ENCODE measurements at places on chromosomes 4 and X. TPM values are rescaled to one million over a fixed set of nuclear protein-coding genes. Genes with fewer than 3 reads are reported as not detected.

PAGE5 gene
- total RNA-seq, result not detected

GLUD2 gene
- 8.9 TPM for total RNA-seq

GAB3 gene
- not detected for total RNA-seq

FAM9C gene
- not detected for total RNA-seq

SCRG1 gene
- total RNA-seq, result 0.37 TPM

MSX1 gene
- total RNA-seq, result not detected

CT45A6 gene
- not detected for total RNA-seq

SLC9B1 gene
- not detected for total RNA-seq

NXF2 gene
- 0.22 TPM for total RNA-seq

DNA sequence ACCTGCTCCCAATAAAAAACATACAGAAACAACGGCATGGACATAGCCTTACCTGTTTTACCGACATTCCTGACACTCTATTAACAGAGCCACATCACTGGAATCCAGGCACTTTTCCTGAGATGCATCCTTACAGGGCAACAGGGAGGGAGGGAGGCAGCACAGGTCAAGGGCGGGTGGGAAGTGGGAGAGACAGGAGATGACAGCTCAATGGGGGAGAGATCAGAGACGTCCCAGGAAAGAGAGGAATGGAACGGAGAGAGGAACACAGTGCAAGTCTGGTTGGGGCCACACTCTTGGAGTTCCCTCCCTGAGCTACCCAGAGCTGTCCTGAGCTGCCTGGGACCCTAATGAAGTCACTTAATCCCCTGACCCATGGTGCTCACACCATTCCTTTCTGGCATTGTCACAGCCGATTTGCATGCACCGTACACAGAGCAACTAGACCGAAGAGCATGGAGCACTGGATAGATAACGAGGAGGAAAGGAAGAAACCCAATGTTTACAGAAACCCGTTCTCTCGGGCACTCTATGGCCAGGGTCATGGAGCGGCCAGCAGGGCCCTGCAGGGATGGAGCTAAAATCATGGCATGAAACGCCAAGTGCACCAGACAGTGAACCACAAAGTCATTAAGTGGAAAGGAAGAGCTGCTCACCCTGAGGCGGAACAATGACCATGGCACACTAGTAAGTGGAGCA is 93.1 kb downstream of the NSUN7 start:
- DNase-seq, result peak; percentile 61

DNA sequence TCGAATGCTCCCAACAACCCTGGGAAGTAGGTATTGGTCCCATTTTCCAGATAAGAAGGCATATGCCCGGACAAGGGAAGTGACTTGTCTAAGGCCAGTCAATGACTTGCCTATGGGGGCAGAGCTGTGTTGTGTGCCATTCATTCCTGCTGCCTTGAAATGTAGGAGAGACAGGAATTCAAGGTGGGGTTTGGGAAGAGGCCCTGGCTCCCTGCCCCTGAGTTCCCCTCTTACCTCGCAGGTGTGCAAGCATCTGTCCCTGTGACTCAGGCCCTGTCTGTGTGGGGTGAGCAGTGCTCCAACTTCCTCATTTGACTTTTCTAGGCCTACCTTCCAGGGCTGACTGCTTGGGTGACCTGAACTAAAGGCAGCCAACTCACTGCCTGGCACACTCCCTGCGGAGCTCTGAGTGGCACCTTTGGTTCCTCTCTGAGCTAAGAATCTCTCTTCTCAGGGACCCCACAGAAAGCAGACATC is 5.1 kb downstream of the EFNB1 start:
- no peak for DNase-seq

- DNase-seq, result no peak
Measured at GRCh38 chrX:152177052-152177451, 38.7 kb upstream of the MAGEA10 start.

- no peak for DNase-seq
Measured at GRCh38 chr4:6942238-6942800, 32.7 kb downstream of the TBC1D14 start.

GRCh38 chr4:74671080-74671698 is 123.1 kb downstream of the BTC start:
- DNase-seq, result peak; percentile 68

GRCh38 chr4:46392421-46392820 is 2.5 kb upstream of the GABRA2 start:
- peak; percentile 38 for DNase-seq

DNA sequence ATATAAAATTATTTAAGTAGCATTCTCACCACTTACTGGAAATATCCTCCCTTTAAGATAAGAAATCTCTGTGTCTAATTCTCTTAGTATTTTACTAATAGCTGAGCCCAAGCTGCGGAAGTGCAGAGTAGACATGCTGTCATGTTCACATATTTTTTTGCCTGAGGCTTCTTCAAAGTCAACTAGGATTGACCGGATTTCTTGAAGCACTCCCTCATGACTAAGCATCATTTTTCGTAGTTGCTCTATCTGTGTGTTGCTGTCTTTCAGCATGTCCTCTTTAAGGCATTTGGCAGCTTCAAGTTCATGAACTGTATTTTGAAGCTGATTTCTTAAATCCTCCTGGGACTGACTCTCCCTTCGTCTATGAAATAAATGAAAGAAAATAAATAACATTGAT is 36.9 kb downstream of the CCDC158 start:
- DNase-seq, result no peak

DNA sequence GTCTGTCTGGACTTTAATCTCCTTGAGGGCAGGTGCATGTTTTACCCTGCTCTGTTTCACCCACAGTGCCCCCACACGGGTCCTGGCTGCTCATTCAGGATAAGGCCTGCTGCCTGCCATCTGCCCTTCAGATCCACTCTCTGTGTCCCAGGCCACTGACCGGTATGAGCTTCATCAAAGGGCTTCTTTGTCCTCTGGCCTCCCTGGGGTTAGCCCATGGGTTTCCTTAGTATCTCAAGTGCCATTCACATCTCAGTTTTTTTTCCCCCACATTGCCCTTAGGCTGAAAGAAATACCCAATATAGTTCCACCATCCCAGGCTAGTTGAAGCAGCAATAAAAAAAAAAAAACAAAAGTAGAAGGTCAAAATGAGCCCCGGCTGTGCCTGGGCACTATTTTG is 9.3 kb downstream of the CD99L2 start:
- peak; percentile 24 for DNase-seq

DNA sequence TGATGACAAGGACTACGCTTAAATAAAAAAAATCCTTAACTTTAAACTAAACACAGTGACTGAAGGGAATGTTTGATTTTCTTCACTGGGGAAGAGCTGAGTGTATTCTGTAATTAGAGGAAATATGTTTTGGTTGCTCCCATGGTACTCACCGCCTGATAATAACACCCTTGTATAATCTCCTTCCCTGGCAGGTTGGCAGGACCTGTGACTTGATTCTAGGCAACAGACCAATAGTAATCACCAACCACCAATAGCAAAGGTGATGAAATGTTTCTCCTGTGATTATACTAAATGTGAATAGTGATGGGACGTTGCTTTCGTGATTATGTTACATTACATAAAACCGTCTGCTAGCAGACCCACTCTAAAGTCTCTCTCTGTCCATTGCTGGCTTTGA is 536.8 kb upstream of the CPEB2 start:
- DNase-seq, result no peak

GRCh38 chr4:158159054-158159717 is 13.6 kb downstream of the GASK1B start:
- no peak for DNase-seq

GRCh38 chr4:110172972-110173371 is 25.4 kb downstream of the ELOVL6 start:
- no peak for DNase-seq

GRCh38 chr4:21768349-21769310 is 179.9 kb downstream of the KCNIP4 start:
- DNase-seq, result peak; percentile 63

GRCh38 chrX:43582540-43582913 is 73.6 kb upstream of the MAOA start:
- DNase-seq, result no peak

- DNase-seq, result no peak
Measured at GRCh38 chr4:73945140-73945539, 36.7 kb downstream of the PF4 start.

- no peak for DNase-seq
Measured at GRCh38 chr4:123825596-123826291, 429.1 kb downstream of the SPRY1 start.

DNA sequence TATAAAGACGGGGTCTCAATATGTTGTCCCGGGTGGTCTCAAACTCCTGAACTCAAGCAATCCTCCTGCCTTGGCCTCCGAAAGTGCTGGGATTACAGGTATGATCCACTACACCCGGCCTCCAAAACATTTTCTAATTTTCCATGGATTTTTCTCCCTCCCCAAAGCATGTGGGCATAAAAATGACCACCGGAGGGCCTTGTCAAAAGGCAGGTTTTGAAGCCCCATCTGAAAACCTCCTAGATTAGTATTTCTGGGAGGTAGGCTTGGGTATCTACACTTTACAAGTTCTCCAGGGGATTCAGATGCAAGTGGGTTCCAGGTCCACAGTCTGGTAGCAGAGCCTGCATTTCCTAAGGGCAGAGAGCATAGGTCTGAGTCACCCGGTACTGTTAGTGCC is 1.4 kb upstream of the GPR173 start:
- DNase-seq, result no peak

DNA sequence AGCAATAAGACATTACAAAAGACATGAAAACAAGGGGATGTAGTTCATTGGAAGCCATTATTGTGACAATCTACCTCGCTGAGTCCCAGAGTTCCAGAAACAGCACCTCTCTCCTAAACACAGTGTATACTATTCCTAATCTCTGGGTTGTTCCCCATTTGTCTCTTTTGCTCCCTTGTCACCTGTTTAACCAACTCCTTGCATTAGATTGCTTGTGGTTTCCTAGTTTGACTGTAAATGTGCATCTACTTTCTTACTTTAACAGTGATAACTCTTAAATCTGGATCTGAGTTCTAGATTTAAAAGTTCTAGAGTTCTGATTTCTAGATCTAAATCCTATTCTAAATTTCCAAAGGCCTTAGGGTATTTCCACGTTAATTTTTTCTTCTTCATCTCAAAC is 71.6 kb upstream of the TET2 start:
- DNase-seq, result no peak

- DNase-seq, result no peak
Measured at GRCh38 chrX:120797188-120797851, 78.3 kb downstream of the CT47B1 start.

DNA sequence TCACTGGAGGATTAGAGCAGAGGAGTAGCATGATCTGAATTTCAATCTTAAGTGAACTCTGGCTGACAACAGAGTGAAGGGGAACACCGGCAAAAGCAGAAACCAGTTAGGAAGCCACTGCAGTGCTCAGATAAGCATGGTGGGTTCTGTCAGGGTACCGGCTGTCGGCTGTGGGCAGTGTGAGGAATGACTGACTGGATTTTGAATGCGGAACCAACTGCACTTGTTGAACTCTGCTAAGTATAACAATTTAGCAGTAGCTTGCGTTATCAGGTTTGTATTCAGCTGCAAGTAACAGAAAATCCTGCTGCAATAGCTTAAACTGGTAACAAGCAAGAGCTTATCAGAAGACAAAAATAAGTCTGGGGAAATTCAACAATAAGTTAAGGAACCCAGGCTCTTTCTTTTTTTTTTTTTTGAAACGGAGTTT is 5.2 kb downstream of the HTT start:
- DNase-seq, result no peak

GRCh38 chrX:78650906-78651437 is 8.2 kb downstream of the RTL3 start:
- no peak for DNase-seq

DNA sequence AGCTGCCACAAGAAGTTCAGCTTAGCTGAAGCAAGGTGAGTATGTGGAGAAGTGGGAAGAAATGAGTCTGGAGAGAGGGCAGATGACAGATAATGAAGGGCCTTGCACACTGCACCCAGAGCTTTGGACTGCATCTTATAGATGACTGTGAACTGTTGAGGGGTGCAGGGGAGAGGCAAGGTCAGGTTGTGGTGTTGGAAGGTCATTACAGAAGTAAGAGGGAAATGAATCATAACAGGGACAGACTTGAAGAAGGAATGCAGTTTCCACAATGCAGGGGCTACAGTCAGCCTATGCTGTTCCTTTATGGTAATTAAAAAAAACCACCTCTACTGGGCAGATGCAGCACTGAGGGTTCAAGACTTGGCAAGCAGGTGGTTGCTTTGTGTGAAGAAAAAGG is 4.8 kb upstream of the IGFBP7 start:
- DNase-seq, result no peak

DNA sequence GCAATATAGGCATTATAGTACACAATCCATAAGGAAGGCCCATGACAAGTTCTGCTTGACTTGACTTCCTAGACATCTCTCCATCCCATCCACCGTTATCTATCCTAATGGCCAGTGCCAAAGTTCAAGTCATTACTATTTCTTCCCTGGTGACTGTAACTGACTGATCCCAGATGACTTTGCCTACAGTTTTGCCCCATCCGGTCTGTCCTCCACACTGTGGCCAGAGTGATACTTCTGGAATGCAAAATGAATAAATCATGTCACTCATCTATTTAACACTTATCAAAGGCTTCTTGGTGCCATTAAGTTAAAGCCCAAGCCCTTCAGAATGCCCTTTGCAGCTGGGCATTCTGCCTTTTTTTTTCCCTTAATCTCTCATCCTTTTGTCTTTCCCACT is 130.8 kb downstream of the PPARGC1A start:
- no peak for DNase-seq

- no peak for DNase-seq
Measured at GRCh38 chr4:83906561-83906960, 370.7 kb downstream of the GPAT3 start.

DNA sequence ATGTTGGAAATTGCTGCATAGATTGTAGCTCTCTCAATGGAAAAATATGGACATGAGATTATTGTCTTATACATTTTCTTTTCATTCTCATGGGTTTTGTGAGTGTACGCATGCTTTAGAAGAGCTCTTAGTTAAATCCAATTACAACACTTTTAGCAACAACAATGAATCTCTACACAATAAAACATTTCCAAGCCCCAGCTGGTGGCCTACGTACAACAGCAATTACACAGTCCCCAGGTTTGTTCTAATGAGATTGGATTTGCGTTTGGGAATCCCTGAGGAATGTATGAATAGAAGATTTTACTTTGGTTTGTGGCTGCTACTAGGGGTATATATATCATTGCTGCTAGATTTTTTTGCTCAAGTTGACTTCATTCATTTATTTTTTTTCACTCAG is 98.6 kb downstream of the FHDC1 start:
- DNase-seq, result peak; percentile 86

DNA sequence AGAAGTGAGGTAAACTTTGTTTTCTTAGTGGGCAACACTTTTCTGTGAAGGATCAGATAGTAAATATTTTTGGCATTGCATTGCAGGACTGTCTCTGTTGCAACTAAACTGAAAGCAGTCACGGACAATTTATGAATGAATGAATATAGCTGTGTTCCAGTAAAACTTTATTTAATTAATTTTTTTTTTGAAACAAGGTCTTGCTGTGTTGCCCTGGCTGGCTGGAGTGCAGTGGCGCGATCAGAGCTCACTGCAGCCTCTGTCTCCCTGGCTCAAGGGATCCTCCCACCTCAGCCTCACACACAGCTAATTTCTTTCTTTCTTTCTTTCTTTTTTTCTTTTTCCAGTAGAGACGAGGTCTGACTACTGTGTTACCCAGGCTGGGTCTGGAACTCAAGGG is 15.8 kb downstream of the RBM10 start:
- DNase-seq, result no peak
